HFF-Myc (cell line): ENCODE measurements at places on chromosomes 2 and 18.

DNA sequence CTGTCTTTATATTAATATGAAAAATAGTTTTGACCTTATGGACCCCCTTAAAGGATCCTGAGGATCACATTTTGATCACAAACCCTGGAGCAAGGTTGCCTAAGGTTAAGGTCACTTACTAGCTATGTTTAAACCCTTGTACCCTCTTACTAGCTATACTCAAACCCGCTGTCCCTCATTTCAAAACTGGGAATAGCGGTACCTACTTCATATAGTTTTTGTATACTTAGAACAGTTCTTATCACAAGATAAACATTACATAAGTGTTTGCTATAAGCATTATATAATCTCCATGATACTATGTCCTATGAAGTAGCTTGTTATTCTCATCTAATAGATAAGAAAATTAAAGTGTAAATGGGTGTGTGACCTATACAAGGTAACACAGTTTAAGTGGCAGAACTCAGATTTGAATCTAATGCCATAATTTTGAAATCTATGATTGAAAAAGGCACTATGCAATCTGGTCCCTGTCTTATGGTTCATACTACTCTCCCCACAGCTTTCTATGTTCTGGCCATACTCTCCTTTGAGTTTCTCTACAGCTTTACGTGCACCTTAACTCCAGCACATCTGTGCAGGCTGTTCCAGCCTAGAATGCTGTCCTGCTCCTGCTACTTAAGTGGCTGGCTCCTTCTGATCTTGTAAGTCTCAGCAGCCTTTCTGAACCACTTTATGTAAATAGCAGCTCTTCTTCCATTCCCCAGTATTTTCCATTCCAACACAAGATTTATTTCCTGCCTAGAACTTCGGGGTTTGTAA is 30.4 kb downstream of the HYCC2 start:
- no peak for DNase-seq

DNA sequence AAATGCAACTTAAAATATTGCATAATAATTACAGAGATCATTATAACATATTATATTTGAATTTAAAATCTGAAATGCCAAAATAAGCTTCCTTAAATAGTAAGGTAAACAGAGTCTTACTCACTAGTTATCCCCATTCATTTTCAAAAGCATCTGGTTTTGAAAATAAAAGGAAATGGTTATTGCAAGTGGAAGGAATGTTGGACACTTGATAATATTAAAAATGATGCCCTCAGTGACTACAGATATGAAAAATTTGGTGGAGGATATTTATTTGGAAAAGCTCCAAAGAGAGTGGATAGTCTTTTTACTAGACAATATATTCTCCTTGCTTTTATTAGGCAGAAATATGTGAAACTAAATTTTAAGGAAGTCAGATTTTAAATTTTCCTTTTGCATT is 39.7 kb downstream of the CDH19 start:
- no peak for DNase-seq

- no peak for DNase-seq
Measured at GRCh38 chr2:108604196-108604595, 69.9 kb downstream of the LIMS1 start.

DNA sequence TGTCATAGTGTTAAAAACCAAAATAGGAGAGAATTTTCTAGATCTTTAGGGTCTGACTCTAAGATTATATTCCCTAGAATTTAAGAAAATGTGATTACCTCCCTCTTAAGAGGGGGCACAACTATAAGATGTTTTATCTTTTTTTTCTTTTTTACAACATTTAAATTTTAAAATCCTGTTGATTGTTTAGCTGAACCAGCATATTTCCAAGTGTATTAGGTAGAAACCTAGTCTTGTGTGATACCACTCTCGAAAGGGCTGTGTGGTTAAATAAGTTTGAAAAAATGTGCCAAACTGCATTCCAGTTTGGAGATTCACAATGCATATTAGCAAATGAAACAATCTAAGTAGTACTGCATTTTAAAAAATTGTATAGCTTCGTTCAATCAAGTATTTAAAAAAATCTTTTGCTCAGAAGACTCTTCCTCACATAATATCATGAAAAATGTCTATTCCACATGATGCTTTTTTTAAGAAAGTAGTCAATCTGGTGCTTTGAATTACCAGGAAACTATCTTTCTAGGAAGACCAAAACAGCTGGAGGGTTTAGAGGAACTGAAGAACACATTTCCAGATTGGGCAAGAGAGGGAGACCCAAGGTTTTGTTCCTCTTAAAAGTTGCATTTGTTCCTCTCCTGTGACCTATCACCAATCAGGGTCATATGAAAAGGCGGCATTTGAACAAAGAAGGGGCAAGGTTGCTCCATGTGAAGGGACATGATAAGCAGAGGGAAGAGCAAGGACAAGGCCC is 98.8 kb downstream of the DPP4 start:
- DNase-seq, result no peak

DNA sequence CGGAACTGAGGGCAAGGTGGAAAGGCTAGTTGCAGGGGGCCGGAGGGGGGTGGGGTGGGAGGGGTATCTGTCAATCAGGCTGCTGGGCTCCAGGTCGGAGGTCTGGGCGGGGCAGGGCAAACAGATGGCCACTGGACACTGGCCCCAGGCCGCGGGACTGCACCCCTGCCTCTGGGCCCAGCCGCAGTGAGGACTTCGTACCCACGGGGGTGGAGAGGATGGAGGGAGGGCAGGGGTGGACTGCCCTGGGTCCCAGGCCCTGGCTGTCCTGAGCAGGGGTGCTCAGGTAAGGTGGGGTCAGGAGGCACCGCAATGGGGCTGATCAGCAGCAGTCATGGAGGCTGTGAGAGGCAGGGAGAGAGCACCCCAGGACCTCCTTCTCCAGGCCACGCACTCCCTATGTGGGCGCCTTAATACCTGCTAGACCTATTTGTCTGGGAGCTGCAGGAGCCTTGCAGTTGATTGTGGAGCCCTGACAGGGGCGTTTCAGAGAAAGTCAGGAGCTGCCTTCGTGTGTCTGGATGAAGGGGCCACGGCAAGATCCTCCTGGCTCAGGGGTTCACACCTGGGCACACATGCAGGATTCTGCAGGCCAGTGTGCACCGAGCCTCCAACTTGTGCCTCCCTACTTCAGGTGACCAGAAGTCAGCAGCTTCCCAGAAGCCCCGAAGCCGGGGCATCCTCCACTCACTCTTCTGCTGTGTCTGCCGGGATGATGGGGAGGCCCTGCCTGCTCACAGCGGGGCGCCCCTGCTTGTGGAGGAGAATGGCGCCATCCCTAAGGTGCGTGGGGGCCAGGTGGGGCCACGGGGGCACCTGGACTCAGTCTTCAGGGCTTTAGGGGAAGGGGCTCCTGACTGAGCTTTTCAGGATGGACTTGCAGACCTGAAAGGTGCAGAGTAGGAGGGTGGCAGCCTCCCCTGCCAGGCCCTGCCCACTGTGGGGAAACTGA is 1.5 kb downstream of the CTDSP1 start:
- no peak for DNase-seq

DNA sequence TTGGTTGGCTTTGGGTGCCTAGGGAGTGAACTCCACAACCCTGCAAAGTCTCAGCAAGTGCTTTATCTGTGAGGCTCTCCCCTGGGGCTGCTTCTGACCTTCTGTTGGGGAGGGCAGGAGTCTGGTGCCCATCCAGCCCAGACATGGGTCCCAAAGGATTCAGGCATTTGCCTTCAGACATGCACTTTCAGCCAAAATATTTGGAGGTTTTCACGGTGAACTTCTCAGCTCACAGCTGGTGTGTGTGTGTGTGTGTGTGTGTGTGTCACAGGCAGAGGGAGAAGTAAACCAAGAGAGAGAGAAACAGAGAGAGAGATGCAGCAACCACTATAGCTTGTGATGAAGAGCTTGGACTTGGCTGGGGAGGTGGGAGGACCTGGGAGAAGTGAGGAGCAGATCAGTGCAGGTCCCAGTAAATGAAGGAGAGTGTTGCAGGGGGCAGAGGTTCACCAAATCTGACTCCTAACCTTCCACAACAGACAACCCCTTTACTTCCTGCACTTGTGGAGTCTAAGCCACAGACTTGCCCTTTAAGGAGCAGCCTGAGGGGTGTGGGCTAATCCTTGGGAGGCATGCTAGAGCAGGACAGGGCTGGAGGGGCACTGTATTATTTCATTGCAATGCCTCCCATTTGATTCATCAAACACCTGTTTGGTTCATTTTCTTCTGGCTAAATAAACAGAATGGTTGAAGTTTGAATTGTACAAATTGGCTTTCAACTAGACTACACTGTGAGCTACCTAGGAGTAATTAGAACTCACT is 14.1 kb downstream of the SLC9A4 start:
- no peak for DNase-seq

DNA sequence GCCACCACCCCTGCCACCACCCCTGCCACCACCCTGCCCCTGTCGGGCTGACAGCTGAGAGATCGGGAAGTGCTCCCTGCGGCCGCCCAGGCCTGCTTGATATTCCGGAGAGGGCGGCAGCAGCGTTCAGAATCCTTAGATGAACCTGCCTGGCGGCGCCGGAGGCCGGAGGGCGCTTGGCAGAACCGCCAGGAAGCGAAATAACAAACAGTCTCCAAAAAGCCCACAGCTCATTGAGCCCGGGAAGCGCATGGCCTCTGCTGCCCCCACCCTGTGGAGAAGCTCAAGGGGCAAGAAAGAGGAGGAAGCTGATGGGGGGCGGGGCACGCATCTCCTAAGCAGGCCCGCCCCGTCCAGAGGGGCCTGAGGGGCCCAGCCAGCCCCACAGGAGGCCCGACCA is 92.2 kb upstream of the MBOAT2 start:
- no peak for DNase-seq

DNA sequence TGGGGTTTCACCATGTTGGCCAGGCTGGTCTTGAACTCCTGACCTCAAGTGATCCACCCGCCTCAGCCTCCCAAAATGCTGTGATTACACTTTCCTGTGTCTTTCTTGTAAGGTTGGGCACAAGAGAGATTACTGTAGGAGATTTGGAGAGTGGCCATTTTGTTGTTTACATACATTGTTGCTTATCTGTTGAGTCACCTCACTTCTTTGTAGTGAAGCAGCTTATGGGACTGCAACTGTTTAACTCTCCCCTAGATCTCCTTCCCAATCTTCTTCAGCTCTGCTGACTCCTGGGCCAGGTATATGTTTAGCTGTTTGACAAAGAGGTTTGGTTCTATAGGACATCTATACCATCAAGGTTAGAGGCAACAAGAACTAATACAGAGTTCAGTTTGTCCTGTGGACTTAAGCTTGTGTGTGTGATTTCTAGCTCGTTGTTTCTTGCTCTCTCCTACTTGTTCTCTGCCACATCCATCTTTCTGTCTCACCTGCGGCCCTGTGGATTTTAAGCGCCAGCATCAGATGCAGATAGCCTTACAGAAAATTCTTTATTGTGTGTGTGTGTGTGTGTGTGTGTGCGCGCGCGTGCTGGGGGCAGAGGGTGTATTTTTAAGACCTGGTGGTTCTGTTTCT is 95.4 kb downstream of the HAUS1 start:
- peak; percentile 14 for DNase-seq

DNA sequence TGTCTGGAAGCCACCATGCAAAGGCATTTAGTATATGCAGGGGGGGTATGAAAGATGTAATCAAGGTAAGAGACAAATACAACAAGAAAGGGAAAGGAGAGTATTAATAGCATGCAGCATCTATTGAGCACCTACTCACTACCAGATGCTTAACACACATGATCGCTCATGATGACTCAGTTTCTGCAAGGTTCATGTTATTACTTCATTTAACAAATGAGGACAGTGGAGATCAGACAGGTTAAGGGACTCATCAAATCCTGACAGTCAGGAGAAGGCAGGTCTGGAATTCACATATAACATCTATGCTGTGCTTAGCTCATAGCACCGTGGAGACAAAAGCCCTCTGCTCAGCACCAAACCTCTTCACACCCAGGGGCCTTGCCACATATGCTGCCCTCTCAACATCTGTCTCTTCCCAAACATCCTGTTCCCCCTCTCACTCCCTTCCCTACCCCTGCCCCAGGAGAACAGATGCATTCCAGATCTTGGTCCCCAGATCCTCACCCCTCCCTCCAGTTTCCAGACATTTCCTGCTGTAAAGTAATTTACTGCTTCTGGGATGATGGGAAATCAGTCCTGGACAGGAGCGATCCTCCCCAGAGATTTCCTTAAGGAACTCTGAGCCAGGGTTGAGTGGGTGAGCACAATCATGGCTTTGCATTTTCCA is 155.3 kb downstream of the ANTXR1 start:
- no peak for DNase-seq

DNA sequence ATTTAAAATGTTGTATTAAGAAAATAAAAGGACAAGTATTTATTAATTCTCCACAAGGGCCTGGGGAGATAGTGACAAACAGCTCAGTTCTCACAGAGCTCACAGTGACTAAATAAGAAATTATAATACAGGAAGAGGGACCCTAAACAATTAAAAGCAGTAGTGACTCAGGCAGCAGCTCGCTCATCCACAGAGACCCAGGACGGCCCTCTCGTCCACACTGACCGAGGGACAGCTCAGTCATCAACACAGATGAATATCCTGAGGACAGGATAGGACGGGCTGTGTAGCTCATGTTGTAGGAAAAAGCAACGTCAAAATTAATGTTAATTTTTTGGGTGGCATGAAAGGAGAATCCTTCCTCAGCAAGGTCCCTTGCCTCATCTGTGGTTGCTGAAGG is 44.1 kb downstream of the PARD6G start:
- no peak for DNase-seq

DNA sequence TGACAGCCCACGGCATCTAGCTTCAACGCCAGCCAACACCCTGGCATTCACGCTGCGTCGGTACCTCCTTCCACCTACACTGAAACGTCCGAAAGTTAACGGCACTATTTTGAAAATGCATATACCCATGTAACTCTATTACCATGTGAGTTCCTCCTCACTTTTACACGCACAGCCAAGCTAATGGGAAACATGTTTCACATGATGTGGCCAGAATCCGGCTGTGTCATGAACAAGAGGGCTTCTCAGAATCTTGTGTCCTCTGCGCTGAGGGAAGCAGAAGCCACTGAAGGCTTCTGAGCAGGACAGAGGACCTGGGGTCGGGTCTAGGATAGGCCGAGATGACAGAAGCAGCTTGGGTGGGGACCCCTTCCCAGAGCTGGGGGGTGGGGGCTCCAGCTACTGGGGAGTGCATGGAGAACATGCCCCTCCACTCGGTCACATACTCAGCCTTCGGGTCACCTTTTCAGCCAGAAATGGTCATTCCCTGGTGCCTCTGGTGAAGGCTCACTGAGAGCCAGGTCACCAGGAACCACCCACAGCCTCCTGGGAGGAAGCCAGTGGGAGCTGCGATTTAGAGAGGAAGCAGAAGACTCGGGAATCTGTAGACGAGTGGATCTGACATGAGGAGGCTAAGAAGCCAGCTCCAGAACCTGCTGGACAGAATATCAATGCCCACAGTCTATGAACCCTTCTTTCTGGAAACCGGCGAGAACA is 41.5 kb downstream of the HDAC4 start:
- DNase-seq, result no peak

DNA sequence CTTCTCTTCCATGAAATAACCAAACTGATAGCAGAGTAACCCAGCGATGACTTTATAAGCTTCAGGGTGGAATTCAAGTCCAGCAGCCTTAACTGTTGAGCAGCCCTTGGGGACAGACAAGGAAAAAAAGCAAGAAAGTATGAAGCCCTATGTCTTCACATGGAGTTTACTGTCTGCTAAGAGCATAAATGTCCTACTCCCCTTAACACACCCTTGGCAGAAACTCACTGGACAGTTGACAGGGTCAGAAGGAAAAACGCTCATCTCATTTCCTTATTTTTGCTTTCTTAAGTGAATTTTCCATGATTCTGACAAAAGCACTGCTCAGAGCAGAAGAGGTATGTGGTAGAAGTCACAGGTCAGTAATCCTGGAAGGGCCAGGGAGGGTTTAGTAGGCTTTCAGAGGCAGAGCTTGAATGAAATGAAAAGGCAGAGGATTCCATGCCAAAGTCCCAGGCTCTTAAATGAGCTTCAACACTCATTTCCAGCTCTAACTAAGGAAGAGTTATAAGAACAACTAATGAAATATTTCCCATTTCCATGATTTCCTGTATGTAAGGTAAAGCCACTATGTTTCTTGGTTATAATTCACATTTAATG is 683.3 kb upstream of the KLHL29 start:
- DNase-seq, result no peak
